ENCODE measurements at places on chromosomes 16 and 17.

DNA sequence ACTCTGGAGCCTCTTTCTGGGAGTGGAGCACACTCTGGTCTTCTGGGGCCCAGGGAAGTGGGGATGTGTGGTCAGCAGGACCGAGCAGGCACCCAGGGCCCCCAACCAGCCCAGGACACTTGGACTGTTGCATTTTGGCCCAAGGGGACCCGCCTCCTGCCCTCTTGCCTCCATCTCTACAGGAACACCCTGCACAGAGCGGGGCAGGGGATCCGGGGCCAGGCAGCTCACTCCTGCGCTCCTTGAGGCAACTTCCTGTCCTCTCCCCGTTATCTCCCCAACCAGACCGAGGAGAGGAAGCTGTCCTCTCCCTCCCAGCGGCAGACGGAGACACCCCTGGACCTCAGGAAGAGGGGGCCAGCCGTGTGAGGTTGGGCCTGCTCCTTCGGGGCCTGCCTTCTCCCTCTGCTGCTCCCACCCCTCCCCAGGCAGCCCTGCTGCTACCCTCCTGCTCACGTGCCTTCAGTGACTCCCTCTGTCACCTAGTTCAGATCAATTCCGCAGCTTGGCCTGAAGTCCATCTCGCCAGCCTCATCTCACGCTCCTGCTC, 10.0 kb upstream of the ATP2A3 start:
- DNase-seq = no peak

GRCh38 chr16:89009343-89010209, 32.6 kb upstream of the CBFA2T3 start:
- no peak for DNase-seq

DNA sequence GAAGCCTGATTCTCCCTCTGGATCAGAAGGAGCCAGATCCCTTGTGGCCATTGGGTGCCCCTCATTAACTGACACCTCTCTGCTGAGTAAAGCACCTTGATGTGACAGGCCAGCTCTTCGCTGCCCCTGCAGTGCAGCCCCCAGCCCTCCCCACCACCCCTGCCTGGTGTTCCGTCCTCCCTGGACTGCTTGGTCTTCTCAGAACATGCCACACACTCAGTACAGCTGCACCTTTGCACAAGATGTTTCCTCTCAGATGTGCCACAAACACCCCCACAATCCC, 20.2 kb downstream of the GOSR2 start:
- no peak for DNase-seq

GRCh38 chr16:22721511-22722100, 92.4 kb upstream of the HS3ST2 start:
- DNase-seq = peak; percentile 36

DNA sequence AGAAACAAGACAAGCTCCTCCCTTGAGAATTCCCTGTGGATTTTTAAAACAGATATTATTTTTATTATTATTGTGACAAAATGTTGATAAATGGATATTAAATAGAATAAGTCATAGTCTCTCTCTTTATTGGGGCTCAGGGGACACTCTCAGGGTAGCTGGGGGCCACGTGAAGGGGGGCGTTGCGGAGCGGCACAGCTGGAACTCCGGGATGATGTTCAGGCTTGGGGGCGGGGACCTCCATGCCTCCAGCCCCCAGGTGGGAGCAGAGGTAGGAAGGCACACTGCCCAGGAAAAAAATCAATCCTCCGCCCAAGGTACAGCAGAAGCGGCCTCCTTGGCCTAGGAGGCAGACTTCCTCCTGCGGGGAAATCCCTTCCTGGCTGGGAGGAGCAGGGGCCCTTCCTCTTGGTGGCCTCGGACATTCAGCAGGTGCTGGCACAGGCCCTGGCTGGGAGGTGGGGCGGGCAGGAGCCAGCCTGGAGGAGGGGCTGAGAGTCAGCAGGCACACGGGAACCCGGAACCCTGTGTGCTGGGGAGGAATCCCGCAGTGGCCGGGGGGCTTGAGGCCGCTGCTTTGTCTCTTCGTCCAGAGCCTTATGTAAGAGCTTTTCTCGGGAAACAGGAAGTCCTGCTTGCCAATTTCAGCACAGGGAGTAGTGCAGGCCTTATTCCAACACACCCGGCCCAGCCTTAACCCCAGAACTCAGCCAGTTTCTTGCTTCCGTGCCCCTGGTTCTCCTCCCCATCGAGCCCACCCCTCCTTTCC, 591 bp upstream of the TNFSF13 start:
- peak; percentile 42 for DNase-seq

DNA sequence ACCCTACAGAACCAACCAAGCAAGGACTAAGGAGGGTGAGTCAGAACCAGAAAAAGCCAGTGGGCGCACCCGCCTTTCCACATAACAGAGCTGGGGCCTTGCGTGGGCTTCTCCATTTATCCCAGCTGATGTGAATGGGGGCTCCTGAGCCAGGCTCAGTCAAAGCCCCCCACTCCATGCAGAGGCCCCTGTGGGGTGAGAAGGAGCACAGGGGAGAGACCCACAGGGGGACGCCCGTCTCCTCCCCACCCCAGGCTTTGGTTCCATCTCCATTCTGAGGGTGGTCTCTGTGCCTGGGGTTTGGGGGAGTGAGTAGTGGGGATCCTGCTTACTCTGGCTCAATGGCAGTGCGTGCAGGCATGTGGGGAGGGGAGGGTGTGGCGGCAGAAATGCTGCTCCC, 210.1 kb upstream of the TNRC6C start:
- DNase-seq = no peak

DNA sequence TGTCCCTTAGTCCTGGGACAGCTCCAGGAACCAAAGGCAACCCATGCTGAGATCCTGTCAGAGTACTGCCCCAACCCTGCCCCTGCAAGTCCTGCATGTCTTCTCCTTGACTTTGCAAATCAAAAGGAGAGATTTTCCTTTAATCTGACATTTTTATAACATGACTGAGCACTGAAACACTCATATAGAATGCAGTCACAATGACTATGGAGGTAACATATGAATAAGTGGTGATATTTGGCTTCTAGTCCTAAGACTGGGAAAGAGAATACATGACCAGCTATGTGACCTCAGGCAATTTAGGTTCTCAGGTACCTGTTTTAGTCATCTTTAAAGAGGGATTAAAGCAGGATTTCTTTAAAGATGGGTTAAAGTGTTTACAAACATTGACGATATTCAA, 941.6 kb upstream of the CDH8 start:
- no peak for DNase-seq

DNA sequence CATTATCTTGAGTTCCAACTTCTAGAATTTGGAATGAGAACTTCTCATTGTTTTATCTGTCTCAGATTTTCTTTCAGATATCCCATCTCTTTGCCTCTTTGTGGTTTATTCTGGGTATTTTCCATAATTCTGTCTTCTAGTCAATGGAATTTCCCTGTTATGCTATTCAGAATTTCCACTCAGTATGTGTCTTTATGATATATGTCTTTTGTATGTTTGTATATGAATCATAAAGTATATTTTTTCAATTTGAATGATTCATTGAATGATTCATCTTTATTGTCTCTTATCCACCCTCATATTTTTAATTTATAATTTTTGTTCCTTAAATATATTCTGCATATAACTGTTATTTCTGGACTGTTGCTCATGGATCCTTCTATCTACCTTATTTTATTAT, 729.7 kb upstream of the GOT2 start:
- no peak for DNase-seq

DNA sequence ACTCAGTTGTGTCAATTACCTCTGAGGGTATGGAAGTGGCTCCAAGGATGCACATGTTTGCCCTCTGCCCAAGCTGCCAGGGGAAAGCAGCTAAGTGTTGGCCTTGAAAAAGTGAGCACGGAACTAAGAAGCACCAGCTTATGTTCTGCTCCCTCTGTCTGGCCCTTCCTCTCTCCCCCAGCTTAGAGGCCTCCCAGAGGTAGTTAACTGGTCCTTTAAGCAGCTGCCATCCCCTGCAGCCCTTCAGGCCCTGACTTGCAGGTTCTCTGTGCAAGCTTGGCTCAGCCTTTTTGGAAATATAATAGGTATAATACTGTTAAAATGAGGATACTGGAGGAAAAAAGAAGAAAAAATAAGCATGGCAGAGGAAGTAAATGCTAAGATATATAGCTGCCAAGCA, 7.0 kb upstream of the UBE2Z start:
- DNase-seq = no peak

GRCh38 chr17:57860414-57860999, 10.7 kb upstream of the MRPS23 start:
- DNase-seq = peak; percentile 84

- DNase-seq = no peak
These were observed 1.1 kb downstream of the ACTG1 start for GRCh38 chr17:81511554-81511803.

DNA sequence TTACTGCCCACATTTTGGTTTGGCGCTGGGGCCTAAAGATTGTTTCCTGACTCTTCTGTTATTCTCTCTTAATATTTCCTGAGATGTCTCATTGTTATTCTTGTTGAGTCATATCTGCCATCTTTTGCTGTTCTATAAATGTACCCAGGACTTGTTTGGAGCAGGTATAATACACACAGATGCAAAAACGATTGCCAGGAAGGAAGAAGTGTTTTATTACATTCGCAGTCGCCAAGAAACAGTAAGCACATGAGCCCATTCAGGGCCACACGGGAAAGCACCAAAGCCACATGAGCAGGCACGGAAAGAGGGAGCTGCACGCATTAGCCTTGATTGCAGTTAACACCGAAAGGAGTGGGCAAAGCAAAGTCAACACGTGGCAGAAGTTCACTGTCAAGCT, 70.2 kb downstream of the ARHGAP44 start:
- DNase-seq = no peak

DNA sequence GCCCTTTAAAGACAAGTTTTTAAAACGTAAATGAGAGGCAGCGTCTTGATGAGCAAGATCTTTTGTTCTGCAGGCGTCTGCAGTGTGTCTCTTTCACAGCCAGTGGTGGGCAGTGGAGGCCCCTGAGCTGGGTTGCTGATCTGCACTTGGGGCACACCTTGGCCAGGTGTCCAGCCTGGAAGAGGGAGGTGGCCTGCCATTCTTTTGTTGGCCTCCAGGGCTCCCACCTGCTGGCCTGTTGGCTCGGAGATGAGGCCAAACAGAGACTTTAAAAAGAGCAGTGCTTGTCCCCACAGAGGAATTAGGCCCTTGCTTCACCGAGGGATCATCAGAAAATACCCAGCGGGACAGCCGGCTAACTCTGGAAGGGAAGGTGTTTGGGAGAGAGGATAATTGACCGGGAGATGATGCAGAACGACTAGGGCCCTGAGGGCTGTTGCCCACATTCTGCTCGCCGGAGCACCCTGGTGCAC, 145.9 kb upstream of the PLCG2 start:
- no peak for DNase-seq

GRCh38 chr17:50464736-50465135, 3.9 kb downstream of the CHAD start:
- no peak for DNase-seq

- DNase-seq = no peak
These were observed 42.0 kb upstream of the KCNJ2 start for GRCh38 chr17:70127221-70127873.

DNA sequence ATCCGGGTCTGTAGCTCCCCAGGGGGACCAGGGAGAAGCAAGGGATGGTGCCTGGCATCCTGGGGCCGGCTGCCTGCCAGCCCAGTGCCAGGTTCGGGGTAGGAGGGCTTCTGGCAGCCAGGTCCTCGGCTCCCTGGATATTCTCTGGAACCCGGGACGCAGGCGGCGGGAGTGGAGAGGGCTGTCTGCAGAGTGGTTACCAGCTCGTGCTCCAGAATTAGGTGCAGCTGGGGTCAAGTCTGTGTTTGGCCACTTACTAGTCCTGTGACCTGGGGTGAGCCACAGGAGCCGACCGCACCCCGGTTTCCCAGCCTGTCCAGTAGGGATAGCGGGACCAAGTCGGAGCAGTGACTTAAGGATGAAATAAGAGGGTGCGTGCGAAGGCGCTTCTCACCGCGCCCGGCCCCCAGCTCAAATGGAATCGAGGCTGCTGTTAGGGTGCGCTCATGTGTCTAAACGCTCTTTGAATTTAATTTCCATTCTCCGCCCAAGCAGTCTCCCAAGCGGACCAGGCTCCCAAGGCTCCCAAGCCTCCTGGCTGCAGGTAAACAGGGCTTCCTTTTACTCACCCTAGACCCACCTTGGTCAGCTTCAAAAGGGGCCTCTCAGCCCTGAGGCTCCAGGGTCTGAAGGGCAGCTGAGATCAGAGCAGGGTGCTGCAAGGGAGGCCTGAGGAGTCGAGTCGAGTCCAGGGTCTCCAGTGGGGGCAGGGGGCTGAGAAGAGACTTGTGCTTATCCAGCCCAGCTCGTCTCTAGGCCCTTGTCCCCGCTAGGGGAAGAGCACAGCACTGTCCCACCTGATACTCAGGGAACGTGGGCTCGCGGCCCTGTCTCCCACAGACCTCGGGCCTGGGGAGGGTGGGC, 28.3 kb upstream of the ZNF469 start:
- DNase-seq = no peak

DNA sequence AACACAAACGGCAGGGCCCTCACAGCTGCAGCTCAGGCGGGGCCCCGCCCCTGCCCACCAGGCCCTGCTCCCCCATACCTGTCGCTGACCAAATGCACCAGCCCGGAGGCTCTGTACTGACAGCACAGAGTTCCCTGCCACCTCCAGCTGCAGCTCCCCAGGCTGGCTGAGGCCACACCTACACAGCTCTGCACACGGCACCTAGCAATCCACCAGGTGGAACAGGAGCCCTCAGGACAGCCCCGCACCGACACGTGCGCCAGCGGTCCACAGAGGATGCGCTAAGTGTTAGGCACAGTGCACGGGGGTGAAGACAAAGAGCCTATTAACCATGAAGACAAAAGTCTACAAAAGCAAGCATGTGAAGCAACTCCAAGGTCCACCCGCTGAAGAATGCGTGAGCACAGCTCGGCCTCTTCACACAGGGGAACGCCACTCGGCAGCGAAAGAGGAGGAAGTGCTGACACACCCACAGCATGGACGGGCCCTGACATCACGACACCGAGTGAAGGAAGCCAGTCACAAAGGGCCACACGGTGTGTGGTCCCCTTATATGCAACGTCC, 5.4 kb downstream of the ZCCHC14 start:
- peak; percentile 78 for DNase-seq

DNA sequence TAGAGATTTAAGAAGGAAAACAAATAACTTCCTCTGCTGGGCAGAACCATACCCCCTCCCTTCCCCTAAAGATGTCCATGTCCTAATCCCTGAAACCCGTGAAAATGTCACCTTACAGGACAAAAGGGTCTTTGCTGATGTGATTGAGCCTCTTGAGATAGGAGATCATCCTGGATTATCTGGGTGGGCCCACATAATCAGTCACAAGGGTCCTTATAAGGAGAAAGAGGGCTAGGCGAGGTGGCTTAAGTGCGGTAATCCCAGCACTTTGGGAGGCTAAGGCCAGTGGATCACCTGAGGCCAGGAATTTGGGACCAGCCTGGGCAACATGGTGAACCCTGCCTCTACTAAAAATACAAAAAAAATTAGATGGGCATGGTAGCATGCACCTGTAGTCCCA, 12.0 kb upstream of the SLC39A11 start:
- no peak for DNase-seq

DNA sequence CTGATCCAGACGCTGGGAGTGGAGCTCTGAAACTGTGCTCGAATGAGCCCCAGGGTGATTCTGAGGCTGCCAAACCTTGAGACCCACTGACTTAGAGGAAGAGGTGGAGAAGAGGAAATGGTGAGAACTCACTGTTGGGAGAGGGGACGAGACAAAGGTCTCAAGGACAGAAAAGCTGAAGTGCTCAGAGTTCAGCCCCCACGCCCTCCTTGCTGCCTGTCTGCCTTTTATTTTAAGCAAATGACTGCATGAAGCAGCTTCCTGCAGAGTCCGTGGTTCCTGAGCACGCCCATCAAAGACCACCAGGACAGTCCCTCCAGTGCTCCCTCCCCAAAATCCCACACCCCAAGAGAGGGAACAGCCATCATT, 20.4 kb downstream of the COTL1 start:
- no peak for DNase-seq

- DNase-seq = peak; percentile 52
These were observed at the start of gene MMP28 for GRCh38 chr17:35795007-35795870. MMP28 (minus strand) TSS chr17:35795641; CDS start chr17:35795377, 264 bp downstream.

GRCh38 chr17:2735896-2736295, 13.6 kb downstream of the CCDC92B start:
- DNase-seq = no peak

Data from NCI-H345 (cell line).